Body of pancreas (tissue), 4 donors: ENCODE measurements at places on chromosomes 16 and 17.

DNA sequence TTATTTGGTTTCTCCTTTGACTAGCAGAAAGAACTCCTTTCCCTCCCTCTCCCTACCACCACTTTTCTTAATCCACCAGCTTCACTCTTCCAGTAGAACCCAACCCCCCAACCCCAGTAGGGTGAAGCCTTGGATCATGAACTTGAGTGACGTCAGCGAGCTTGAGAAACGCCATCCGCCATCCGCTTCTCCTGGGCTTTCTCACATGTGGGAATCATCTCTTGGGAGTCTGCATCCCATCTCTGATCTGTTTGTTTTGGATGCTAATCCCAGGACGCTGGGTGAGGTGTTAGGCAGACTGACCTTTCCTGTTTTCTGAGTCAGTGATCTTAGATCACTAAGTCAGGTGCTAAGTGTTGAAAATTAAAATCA, 16.0 kb upstream of the SOX9 start:
- DNase-seq = no peak

DNA sequence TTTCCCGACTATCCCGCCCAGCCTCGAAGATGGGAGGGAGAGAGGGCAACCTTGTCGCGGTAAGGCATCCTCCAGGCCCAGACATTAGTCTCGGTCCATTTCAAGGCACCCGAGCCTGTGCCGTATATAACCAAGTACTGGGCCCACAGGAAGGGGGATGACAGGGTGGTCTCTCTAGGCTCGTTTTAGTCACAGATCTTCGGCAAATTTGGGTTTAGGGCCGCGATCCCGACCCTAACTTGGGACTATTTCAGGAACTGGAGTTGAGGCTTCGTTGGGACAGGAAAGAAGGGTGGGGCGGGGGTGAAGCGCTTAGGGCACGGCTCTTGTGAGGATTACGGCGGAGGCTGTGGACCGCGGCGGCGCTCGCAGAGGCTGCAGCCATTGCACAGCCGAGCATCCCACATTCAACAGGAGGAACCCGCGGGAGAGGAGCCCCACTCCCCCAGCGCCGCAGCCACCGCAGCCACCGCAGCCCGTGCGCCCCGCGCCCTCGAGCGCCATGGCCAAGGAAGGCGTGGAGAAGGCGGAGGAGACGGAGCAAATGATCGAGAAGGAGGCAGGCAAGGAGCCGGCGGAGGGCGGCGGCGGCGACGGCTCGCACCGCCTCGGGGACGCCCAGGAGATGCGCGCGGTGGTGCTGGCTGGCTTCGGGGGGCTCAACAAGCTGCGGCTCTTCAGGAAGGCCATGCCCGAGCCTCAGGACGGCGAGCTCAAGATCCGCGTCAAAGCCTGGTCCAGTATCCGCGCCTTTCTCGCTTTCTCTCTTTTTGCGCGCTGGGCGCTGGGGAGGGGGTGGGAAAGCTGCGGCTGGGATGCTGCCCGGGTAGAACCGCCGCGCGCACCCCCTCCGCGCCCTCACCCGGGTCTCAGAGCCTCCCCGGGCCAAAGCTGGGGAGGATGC, at the start of gene VAT1L:
TSS of gene VAT1L (plus strand) at position 384 of the 904 bp plus-strand sequence. CDS start at position 503, 119 bp downstream.
- DNase-seq = no peak

GRCh38 chr17:40303009-40303657, 5.8 kb upstream of the RARA start:
- DNase-seq = no peak

DNA sequence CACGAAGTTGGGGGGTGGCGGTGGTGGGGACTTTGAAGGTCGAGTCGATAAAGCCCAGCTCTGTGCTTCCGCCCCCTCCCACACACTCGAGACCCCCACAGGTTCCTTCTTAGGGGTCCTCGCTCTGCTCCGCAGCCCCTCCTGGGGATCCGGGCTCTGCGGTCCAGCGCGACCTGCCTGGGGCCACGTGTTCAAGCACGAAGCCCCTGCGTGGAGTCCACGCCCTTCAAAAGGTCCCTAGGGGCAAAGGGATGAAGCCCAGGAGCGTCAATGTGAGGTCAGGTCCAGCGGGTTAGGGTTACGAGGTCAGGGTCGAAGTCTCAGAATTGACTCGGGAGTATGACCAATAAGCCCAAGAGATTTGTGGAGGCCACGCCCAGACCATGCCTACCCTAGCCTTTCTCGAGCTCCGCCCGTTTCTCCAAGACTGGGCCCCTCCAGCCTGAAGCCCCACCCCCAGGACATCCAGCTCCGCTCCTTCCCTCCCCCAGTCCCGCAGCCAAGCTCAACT, 786 bp upstream of the CACNA1G start:
- DNase-seq = peak; percentile 40

DNA sequence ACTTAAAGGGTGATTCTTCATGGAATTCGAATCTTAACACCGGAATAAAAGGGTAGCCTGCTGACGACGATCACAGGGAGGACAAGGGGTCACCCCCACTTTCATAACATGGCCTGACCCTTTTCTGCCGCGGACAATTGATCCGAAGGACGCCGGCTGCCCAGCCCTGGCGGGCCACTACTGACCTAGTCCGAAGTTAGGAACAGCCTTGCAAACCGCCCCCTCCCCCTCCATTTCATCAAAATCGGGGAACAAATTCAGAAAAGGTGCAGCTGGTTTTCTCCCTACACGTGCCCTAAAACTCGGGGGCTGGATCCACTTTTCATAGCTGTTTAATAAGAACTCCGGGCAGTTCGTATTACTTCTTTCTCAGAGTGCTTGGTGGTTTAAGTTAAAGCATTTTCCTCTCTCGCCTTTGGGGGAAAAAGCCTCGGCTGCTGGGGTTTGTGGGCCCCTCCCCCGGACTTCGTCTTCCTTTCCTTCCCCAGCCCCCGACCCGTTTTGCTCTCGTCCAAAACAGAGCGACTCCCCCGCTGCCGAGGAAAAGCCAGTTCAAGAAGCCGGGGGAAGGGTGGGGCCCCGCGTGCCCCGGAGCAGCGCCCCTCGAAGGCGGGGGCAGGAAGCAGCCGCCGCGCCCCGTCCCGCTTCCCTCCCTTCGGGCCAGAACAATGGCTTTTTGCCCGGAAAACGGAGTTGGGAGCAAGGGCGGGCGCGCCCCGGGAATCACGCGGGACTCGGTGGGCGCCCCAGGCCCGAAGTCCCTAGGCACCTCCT, 641 bp upstream of the CBX2 start:
- DNase-seq = peak; percentile 56

- no peak for DNase-seq
Observed at GRCh38 chr17:10099051-10099571, 99.3 kb downstream of the GAS7 start.

- peak; percentile 84 for DNase-seq
Observed at GRCh38 chr17:4003501-4004421, 39.5 kb upstream of the ATP2A3 start.

- no peak for DNase-seq
Observed at GRCh38 chr17:59649886-59650285, 30.2 kb downstream of the CLTC start.

DNA sequence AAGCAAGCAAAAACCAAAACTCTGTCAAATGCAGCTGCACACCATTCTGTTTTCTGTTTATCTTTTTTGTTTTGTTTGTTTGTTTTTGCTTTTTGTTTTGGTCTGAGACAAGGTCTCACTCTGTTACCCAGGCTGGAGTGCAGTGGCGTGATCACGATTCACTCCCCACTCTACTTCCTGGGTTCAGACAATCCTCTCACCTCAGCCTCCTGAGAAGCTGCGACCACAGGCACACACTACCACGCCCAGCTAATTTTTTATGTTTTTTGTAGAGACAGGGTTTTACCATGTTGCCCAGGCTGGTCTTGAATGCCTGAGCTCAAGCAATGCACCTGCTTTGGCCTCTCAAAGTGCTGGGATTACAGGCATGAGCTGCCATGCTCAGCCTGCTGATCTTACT, 19.3 kb upstream of the SLFN13 start:
- DNase-seq = no peak

DNA sequence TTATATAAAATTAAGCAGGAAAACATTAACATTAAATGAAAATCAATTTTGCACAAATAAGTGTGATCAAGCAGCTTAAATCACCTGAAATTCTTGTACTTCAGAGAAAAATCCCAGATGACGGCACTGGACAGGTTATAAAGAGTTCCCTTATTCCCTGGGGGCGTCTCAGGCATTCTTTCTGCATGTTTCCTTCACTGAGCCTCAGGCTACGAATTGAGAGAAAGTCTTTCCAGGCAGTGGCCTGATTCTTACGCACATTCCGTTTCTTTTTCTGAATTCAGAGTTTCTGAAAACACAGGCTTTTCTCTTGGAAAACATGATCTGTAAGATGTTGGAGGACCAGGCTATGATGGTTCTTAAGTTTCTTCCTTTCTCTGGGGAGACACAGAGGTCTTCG, 22.1 kb upstream of the PITPNM3 start:
- no peak for DNase-seq

DNA sequence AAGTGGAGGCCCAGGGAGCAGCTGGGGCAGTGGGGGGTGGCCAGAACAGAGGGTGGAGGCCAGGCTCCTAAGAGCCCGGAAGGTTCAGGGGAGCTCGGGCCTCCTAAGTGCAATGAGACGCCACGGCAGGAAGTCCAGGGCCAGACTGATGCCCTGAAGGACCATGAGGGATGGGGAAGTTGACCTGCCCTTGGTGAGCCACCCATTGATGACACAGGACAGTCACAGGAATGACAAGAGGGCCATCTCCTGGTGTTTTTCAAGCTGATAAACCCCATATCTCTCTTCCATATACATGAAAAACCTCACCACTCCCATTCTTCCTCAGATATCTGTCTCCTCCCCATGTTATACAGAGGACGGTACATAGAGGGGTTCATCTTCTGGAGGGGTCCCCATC, 5.8 kb upstream of the MRPL58 start:
- DNase-seq = no peak

DNA sequence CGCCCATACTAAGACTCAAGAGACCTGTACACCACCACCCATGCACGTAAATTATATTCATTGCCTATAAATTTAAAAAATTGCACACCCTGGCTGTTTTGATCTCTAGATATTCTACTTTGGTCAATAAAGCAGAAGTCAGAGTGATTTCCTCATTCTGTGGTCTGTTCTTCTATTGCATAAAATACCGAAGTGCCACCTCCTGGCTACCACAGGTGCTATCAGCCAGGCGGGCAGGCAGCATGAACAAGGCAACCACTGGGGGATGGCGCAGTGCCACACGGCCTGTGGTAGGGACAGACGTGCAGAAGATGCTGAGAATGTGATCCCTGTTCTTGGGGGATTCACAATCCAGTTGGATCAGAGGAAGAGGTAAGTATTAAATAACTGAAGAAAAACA, 122.3 kb downstream of the CDK5R1 start:
- DNase-seq = peak; percentile 64

GRCh38 chr17:79338152-79338551, 263.5 kb downstream of the ENGASE start:
- DNase-seq = no peak

DNA sequence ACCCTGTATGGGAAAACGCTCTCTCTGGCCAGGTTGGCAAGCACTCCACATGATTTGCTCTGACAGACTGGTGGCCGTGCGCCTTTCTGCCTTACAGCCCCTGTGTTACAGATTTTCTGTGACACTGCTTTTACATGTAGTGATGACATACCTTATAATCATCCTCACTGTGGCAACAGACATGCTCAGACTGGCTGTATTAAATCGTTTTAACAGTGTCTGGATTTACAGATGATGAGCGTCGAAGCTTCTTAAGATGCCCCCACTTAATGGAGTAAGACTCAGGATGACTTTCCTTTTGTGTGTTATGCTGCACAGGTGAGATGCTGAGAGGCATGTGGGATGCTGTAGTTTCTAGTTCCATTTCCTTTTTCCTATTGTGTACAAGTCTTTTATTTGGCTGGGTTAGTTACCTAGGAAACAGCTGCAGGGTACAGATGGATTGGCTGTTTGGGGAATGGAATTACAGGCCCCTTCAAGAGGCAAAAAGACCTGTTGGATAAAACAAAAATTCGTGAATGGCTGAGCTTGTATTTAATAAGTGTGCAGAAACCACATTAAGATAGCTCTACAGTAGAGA, 20.9 kb upstream of the VWA3A start:
- no peak for DNase-seq

- no peak for DNase-seq
Observed at GRCh38 chr17:44601539-44601938, 44.3 kb downstream of the FZD2 start.

GRCh38 chr16:4859190-4859899, 12.1 kb downstream of the UBN1 start:
- no peak for DNase-seq

DNA sequence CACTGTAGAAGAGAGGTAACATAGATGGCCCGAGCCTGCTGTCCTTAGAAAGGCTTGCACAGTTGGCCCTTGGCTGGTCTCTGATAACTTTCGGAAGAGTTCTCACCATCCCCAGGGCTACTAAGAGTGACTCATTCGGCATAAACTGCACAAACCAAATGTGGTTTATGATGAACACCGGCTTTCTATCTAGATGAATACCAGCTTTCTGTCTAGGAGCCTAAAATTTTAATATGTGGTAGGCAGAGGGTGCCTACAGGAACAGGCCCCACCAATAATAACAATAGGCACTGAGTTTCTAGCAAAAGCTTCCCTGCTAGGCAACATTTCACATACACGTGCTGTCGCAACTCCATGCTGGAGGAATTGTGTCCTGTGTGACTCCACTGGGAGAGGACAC, 15.4 kb downstream of the CNOT1 start:
- DNase-seq = no peak

DNA sequence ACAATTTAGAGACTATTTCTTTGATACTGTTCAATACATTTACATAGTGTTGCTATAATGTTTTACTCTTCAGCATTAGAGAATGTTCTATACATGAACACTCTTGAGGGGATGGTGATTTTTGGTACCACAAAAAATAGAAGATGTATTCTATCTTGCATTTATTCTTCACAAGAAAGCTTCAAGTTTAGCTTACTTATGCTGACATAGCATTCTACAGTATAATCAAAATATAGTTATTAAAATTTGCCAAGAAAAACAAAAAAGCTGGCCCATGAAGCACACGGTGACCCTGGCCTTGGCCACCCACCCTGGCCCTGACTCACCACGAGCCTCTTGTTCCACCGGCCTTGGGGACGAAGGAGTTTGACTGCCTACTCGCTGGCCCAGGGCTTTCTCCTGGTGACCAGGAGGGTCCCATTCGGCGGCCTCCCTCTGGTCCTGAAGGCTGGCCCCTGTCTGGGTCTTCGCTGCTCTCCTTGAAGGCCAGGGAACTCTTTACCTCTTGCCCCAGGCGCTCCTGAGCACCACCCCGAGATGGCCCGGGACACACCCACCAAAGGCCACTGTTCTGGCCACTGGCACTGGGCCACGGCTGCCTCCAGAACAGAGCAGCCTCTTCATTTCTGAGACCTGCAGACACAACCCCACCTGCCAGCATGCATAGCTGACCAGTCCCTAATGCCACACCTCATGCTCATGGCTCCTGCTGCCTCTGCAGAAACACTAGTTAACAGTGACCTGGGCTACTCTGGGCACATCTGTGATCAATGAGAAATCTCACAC, 22.5 kb upstream of the ICAM2 start:
- DNase-seq = peak; percentile 34

GRCh38 chr17:43839670-43840108, 6.7 kb upstream of the MPP3 start:
- peak; percentile 81 for DNase-seq

DNA sequence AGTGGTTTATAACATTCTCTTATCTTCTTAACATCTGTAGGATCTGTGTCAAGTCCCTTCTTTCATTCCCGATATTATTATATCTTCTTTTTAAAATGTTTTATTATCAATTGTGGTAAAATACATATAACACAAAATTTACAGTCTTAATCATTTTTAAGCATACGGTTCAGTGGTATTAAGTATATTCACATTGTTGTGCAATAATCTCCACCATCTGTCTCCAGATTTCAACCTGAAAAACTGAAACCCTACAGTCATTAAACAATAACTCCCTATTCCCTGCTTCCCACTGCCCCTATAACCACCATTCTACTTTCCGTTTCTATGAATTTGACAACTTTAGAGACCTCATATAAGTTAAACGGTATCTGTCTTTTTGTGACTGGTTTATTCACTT, 45.5 kb downstream of the CEP112 start:
- DNase-seq = no peak
